ENCODE measurements at places on chromosomes 5 and 9.

- no peak for DNase-seq
Measured at GRCh38 chr5:44681906-44682305, 126.8 kb upstream of the MRPS30 start.

DNA sequence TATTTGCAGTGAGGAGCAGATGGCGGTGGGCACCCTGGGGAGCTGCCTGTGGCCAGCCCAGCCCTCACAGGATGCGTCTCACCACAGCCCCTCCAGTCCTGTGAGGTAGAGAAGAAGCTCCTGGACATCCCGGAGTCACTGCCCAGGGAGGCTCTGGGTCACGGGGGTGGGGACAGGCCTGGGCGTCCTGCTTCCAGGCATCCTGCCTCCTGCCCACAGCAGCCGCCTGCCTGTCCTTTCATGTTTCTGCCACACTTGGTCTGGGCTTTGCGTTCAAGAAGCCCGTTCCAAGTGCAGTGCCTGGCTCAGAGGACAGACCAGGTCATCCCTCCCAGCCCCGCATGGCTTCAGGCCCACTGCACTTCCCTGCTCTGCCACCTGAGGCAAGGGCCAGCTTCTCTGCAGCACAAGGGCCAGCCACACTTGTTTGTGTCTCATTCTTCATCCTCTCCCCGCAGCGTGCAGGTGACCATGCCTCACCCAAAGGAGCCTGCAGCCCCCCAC is 38.2 kb downstream of the ZDHHC11B start:
- DNase-seq: no peak

DNA sequence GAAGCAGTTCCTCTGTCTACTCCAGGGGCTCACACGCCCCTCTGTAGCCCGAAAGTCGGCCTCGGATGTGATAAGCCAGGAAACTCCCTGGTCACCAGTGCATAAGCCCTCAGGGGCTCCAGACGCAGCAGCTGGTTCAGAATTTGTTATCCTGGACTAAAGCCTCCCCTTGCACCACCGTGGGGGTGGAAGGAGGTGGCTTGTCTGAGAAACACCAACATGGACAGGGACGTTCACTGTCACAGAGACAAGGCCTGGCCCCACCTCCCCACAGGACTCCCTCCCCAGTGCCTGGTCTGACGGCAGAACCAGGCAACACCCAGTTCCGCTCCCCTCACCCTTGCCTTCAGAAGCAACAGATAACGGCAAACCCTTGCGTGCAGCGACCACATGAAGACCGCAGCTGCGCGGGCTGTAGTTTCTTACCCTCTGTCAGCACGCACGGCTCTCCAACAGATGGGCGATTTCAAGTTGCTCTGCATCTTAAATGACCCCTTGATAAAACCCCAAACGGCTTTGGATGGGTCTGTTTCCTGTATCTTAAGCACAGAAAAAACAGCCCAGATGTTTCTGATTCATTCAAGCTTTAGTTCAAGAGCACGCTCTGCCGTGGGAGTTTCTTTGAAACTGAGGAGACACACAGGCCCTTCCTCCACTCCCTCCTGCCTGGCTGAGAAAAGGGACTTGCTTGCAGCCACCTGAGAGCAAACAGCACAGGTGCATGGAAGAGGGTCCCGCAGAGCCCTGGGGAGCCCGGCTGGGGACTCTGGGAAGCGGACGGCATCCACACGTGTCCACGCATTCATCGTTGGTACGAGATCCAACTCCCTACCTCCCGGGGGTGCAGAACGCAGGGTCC is 44.7 kb upstream of the NKD2 start:
- no peak for DNase-seq

- DNase-seq: no peak
Measured at GRCh38 chr9:91900055-91900796, 49.8 kb downstream of the ROR2 start.

DNA sequence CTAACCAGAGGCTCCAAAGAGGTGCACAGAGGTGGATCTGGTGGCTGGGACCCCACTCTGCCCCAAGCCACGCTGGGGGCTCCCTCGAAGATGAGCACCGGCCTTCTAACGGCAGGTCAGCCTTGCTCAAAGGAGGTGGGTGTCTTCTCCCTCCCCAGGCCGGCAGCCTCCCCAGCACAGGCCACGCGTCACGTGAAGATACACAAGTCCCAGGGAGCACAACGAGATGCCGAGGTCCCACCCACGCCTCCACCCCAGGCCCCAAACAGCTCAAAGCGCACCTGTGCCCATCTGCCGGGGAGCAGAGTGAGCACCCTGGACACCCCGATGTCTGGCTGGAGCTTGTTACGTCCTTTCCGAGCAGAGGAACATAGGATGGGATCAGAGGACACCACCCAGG is 12.1 kb downstream of the PNPLA7 start:
- no peak for DNase-seq

- DNase-seq: no peak
Measured at GRCh38 chr9:6502399-6502798, 89.4 kb downstream of the UHRF2 start.

DNA sequence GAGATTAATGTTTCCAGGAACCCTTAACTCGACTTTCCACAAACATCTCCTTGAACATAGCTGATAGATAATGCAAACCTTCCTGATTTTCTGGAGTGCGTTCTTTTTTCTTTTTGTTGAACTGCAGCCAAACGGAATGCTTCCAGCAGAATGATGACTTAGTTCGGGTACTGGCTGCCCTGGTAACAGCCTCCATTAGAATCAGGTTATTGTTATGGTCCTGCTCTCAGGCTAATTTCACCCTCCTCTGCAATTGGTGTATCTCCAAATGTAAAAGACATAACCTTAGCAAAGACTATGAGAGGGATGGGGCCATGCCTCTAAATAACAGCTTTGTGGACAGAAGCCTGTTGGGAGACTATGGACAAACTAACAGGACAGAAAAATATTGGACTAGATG is 116.5 kb downstream of the PDE4D start:
- DNase-seq: no peak

DNA sequence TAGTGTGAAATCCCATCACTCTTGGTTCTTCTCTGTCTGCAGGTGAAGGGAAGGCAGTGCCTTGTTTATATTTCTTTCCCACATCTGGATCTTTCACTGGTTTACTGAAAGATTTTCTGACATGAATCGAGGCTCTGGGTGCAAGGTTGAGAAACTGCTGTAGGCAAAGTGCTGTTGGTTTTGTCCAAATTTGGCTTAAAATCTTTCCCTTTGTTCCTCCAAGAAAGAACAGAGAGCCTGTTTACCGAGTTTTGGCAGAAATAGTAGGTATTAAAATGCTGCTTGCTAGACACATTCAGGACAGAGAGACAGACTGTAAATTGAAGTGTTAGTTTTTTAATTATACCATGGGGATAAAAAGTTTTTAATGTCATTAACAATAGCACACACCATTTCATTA is 21.5 kb downstream of the SKP2 start:
- no peak for DNase-seq

- DNase-seq: no peak
Measured at GRCh38 chr9:120368799-120369198, 211.2 kb downstream of the CDK5RAP2 start.

- no peak for DNase-seq
Measured at GRCh38 chr9:84403288-84403687, 62.7 kb upstream of the SLC28A3 start.

All from iPS DF 6.9 (cell line).